ENCODE measurements at places on chromosomes 5 and 9. TPM values are rescaled to one million over a fixed set of nuclear protein-coding genes. Genes with fewer than 3 reads are reported as not detected.

The HMMR gene
- total RNA-seq: 13.9 TPM

The PCDHA12 gene
- total RNA-seq: not detected

The SPARC gene
- total RNA-seq: 5,563 TPM

The STPG3 gene
- not detected for total RNA-seq

The SLC36A2 gene
- total RNA-seq: not detected

The MAT2B gene
- total RNA-seq: 63.1 TPM

The NUDT12 gene
- 8.9 TPM for total RNA-seq

The SPATA31E1 gene
- total RNA-seq: not detected

The SKIC3 gene
- total RNA-seq: 83.5 TPM

The ALDH1B1 gene
- total RNA-seq: 26.9 TPM

The DNAJC18 gene
- total RNA-seq: 9.5 TPM

The PCDH1 gene
- total RNA-seq: 3.5 TPM

The CCL27 gene
- not detected for total RNA-seq

The TBC1D2 gene
- total RNA-seq: 57.5 TPM

The QRFP gene
- not detected for total RNA-seq

The HARS2 gene
- 32.8 TPM for total RNA-seq

The TTC23L gene
- total RNA-seq: not detected

Measured in GM23248 (cell line).